ENCODE measurements at places on chromosomes 6 and 20. TPM values are rescaled to one million over a fixed set of nuclear protein-coding genes. Genes with fewer than 3 reads are reported as not detected.

DNA sequence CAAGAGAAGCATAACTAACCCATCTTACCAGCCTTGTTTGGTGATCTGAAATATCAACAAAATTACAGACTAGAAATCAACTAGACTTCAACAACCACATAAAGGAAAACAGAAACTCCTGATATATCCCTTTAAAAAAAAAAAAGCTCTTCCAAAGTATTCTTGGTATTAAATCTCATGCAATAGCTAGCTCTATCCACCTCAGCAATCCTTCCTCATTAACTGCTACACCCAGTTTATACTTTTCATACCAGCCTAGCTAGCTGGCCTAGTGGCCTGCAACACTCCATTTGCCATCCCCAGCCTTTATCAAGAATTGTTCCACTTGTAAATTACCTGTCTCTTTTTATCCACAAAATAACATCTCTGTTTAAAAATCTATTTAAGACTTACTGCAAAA lies 69.0 kb downstream of the BACH2 start:
- DNase-seq: no peak

DNA sequence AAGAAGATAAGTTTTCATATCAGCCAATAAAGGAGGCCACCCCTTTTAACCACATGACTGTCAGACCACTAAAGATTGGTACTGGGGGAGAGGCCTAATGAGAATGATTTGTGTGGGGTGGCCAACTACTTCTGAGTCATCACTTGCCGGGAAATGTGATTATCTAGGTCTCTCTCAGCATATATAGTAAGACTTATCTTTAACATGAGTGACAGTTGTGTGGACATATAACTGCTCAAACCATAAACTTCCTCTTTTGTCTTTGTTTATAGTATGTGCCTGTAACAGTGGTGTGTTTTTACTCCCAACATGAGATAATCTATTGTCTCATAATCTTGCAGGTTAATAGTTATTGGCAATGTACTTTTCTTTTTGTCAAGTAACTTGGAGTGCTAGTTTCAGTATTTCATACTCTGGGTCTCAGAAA lies 312.4 kb downstream of the CDKAL1 start:
- no peak for DNase-seq

GRCh38 chr6:89400050-89400449 lies 12.0 kb downstream of the RRAGD start:
- DNase-seq: no peak

DNA sequence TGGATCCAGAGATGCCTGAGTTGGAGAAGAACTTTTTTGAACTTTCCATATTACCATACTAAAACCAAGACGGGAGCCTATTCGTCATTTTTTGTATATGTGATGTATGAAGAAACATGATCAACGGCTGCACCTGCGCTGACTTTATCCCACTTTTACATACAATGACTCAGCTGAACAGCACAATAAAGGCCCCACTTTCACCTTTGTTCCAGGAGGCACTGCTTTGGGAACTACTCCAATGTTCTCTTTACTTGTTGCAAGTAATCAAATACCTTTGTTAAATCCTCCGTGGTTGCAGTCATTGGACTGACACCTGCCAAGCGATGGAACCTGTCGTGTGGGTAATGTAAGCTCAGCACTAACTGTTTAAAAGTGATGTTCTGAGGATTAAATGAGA lies 17.3 kb upstream of the BTN3A2 start:
- DNase-seq: no peak

GABRR1 gene
- 0.69 TPM for total RNA-seq

Measured in uterus (tissue), 4 donors.